ENCODE measurements at places on chromosomes 12 and 14. TPM values are rescaled to one million over a fixed set of nuclear protein-coding genes. Genes with fewer than 3 reads are reported as not detected.

The GSKIP gene
- total RNA-seq = 21.4 TPM

The GNB3 gene
- 1.2 TPM for total RNA-seq

The C12orf56 gene
- not detected for total RNA-seq

The LALBA gene
- not detected for total RNA-seq

The SEL1L gene
- total RNA-seq = 52.6 TPM

The KCNC2 gene
- not detected for total RNA-seq

The RFX4 gene
- not detected for total RNA-seq

The RGS6 gene
- total RNA-seq = 3.7 TPM
